ENCODE measurements at places on chromosomes 16 and 17.
A peak's percentile ranks its signal among the peaks of the same experiment; 100 is the strongest.

DNA sequence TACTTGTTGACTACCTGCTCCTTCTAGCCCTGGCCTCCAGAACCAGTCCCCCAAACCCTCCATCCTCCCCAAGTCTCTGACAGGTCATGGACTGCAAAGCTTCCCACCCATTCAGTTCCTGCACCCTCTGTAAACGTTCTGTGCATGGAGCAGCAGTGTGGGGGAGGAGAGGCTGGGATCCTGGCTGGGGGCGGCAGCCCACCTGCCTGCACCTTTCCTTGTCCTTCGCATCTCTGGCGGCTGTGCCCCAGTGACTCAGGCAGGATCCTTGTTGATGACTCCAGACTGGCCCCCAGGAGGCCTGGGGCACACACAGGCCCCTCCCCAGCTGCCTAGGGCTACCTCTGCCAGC, 1.6 kb upstream of the PKMYT1 start:
- no peak for DNase-seq

GRCh38 chr17:39325528-39326240, 75.7 kb downstream of the FBXL20 start:
- DNase-seq = no peak

- DNase-seq = peak; percentile 13
Measured at GRCh38 chr17:60398227-60398959, 6.5 kb upstream of the USP32 start.

- peak; percentile 60 for DNase-seq
Measured at GRCh38 chr16:69123910-69124309, 8.5 kb downstream of the CHTF8 start.

DNA sequence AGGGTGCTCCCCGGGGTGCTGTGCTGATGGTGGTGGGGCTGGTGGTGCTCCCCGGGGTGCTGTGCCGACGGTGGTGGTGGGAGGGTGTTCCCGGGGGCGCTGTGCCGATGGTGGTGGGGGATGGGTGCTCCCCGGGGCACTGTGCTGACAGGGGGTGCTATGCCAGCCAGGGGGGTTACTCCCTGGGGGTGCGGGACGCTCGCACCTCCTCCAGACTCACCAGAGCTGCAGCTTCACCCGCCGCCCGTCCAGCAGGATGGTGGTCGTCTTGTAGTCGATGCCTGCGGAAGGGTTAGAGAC, 16.0 kb upstream of the WDR45B start:
- DNase-seq = no peak
